A549 (cell line): ENCODE measurements at places on chromosomes 1 and 21. TPM values are rescaled to one million over a fixed set of nuclear protein-coding genes. Genes with fewer than 3 reads are reported as not detected.

- DNase-seq = peak; percentile 73
These were observed 25.3 kb upstream of the ETV3 start for GRCh38 chr1:157163273-157164127.

DNA sequence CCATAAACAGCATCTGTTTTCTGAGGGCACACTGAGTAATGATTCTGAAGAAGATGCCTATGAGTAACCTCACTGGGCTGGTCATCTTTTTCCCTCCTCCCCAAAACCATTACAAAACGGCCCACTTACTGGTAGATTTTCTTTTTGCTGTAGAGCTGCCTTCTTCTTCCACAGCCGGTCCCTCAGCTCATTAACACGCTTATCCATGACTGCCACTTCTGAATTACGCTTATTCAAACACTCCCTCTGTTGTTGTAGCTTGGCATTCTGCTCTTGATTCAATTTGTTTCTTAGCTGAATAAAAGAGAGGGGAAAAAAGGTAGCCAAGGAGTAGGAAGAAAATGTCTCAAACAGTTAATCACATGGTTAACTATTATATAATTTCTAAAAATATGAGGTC lies 43.1 kb downstream of the TP53BP2 start:
- no peak for DNase-seq

DNA sequence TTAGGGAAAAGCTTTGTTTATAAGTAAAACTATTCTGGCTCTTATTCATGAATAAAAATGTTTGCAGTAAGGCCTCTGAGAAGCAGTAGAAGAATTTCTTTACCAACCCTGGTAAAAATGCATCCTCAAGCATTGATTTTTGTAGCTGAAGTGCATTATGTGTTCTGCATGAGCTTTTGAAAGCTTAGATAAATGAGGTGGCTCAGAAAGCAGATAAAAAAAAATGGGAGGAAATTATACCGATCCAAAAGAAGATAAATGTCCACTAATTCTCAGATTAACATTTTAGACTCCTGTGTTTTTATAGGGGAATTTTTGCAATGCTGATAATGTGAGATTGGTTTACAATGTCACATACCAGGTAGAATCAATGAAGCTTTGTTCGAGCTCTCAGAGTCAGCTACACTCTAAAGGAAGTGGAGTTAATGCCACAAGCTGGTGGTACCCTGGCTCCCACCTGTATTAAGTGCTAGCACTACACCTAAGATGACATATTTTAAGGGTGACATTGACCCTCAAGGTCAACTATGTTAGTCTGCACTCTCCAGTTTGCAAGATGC lies 85.5 kb upstream of the SELENON start:
- DNase-seq = no peak

GRCh38 chr1:59107916-59108315 lies 189.0 kb upstream of the FGGY start:
- DNase-seq = no peak

GRCh38 chr1:206653715-206654459 lies 18.6 kb downstream of the DYRK3 start:
- no peak for DNase-seq

LCE1F gene
- polyA plus RNA-seq = not detected in 3 replicates

FAM72C gene
- 9.6 to 11.5 TPM (median 10.9 TPM) in 3 replicates for polyA plus RNA-seq

CELA3A gene
- polyA plus RNA-seq = not detected in 3 replicates

PAQR6 gene
- 5.6 to 10.6 TPM (median 8.6 TPM) in 3 replicates for polyA plus RNA-seq

LPAR3 gene
- polyA plus RNA-seq = 0.08 to 0.12 TPM (median 0.11 TPM) in 3 replicates
